ENCODE measurements at places on chromosomes 7 and 10. TPM values are rescaled to one million over a fixed set of nuclear protein-coding genes. Genes with fewer than 3 reads are reported as not detected.
A peak's percentile ranks its signal among the peaks of the same experiment; 100 is the strongest.

- peak; percentile 88 for DNase-seq
Measured at GRCh38 chr7:41696323-41696916, 6.5 kb downstream of the INHBA start.

The ZNF655 gene
- total RNA-seq: 49.6 TPM

GRCh38 chr10:124436191-124436638 lies 13.6 kb downstream of the NKX1-2 start:
- DNase-seq: no peak

DNA sequence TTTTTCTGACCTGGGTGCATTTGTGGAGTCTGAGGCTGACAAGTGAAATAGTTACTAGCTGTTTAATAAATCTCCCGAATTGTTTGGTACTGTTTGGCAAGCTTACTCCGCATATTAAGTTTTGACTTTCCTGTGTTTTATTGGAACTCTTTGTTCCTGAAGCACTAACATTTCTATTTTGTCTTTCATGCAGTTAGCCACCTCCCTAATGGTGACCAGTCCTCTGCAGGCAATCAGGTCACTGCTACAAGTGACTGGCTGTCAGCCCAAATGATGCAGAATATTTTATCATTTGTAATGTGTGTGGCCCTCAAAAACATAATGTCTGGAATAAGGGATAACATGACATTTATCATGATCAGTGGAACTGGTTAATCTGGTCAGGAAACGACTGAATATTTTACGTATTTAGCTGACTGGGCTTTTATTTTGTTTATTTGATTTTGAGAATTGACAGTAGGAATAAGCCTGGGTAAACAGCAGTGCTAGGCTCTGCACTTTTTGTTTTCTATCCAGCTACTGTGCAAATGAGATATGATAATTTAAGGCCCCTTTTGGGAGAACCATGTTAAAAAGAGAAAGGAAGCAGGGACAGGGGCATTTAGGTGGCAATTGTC lies 82.9 kb downstream of the ST7 start:
- no peak for DNase-seq

The RPS24 gene
- total RNA-seq: 1,664 TPM

DNA sequence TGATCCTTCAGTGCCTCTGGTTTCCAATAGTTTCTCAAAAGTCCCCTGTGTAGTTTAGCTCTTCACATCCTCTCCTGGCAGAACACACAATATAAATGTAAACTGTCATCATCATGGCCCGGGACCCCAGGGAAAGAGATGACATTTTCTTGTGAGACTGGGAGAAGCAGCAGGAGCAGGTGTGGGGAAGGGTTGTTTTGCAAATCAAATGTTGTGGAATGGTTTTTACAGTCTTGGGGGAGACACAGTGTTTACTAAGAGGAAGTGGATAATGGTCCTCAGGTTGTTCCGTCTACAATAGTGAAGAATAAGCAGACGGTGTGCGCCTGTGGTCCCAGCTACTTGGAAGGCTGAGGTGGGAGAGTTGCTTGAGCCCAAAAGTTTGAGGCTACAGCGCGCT lies 159.1 kb downstream of the SEC23IP start:
- DNase-seq: no peak

DNA sequence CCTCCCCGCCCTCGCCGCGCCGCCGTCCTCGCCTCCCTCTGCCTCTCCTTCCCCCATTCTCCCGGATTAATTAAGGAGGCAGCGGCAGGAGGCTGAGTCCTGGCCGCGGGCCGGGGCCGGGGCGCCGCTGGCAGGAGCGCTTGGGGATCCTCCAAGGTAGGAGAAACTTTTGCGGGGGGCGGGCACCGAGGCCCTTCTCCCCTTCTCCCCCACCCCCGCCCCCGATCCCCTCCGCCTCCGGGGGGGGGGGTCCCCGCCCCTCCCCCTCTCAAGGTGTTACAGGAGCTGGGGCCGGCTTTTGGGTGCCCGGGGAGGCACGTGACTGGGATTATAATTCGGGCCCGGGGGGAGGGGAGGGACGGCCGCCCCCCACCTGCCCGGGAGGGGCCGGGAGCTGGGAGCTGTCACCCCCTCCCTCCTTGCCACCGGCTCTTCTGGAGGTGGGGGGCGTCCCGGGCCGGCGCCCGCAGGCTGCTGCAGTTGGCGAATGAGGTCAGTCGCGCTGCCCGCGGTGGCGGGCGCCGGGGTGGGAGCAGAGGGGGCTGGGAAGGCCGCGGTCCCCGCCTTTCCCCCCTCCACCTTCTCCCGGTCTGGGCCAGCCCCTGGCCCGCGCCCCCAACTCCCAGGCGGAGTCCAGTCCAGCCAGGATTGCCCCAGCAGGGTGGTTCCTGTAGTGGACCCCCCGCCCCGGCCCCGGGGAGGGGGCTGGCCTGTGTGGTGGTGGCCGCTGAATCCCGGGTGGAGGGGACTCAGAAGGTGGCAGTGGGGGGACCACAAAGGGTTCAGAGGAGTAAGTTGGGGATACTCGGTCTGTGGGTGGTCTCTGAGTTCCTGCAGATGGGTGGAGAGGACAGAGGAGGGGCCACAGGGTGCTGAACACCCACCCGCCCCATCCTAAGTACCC lies 567 bp downstream of the GTF2IRD1 start:
- DNase-seq: no peak

The TMEM225B gene
- 0.54 TPM for total RNA-seq

The EPO gene
- not detected for total RNA-seq

The PRKAR2B gene
- 8.1 TPM for total RNA-seq

DNA sequence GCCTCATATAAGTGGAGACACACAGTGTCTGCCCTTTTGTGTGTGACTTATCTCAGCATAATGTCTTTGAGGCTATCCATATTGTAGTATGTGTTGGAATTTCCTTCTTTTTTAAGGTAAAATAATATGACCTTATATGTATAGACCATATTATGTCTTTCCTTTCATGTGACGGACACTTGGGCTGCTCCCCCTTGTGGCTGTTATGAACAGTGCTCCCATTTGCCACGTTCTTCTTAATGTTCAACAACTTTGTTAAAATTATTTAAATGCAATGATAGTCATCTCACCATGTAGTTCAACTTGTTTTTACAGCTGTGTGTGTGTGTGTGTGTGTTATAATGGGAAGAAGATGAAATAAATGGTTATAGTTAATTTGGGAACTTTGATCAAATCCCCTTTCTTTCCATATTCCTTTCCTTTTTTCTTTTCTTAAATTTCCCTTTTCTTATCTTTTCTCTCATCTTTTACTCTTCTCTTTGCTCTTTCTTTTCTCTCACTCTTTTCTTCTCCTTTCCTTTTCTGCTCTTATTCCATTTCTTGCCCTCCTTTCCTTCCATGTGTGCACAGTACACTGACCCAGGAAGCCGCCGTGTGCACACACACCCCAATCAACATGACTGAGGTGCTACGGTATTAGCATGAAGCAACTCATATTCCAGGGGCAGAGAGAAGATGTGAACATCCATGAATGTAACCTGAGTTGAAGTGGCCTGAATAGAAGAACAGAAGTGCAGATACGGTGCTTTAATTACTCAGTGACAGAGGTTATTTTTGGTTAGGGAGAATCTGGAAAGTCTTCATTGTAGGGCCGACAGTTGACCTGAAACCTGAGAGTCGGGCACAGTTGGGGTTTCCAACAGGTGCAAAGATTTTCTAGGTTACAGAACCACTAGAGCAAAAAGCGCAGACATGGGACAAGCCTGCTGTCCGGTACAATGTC lies 596.6 kb downstream of the SDK1 start:
- peak; percentile 62 for DNase-seq

The OR6V1 gene
- total RNA-seq: not detected

GRCh38 chr10:90872648-90873020 lies 860 bp downstream of the RPP30 start:
- no peak for DNase-seq

The SYT15B gene
- total RNA-seq: 0.56 TPM

DNA sequence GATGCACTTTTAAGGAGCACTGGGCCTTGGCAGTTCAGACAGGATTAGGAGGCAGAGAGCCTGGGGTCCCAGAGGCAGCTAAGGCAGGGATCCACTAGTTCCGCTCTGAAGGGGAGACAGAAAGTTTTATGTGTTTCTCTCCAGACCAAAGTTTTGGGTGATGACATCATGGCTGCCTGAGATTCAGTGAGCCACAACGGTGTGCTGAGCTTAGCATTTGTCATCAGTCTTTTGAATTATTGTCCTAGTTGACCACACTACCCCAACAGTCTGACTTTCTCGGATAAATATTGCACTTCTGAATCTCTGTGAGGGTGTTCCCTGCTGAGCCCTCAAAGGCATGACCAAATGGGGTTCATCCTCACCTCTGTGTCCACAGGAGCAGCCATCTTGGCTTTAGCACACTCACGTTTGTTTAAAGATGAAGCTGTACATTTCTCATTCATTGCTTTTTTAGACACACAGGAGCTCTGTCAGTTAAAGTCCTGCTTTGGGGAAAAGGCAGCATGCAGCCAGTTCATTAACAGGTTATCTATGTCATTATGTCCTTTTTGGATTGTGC lies 297.7 kb upstream of the LRGUK start:
- peak; percentile 48 for DNase-seq

The VAX1 gene
- not detected for total RNA-seq

GRCh38 chr7:74287303-74288033 lies 1.7 kb upstream of the CLIP2 start:
- DNase-seq: no peak

The GFRA1 gene
- 8.6 TPM for total RNA-seq

DNA sequence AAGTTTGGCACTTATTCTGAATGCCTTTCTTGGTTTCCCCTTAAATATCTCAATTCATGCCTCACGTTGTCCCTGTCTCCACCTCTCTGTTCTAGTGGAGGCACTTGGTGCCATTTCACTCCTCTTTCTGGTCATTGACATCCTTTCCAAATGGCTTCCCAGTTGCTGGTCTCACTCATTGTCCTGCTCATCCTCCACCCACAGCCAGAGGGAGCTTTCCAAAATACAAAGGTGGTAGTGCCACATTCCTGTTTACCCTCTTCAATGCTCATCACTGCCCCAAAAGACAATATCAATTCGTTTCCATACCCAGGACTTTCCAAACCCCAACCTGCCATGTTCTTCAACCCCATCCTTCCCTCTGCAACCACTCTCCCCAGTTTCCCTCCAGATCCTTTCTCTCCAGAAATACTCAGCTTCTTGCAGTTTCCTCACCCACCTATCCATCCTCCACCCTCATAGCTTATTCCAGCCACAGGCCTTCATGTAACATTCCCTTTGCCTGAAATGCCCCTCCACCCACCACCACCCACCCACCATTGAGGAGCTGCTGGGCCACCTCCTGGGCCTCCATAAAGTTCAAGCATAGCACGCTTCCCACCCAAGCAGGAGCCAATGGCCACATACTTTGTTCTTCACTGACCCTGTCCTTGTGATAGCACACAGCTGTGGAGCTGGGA lies 63.1 kb upstream of the ADRB1 start:
- no peak for DNase-seq

The ALOX5 gene
- not detected for total RNA-seq

The CDC14C gene
- under 0.01 TPM for total RNA-seq

- no peak for DNase-seq
Measured at GRCh38 chr7:127527561-127527960, 57.8 kb downstream of the GCC1 start.

GRCh38 chr10:61411706-61412105 lies 41.5 kb downstream of the TMEM26 start:
- no peak for DNase-seq

The HOXA10 gene
- total RNA-seq: 0.28 TPM

All from IMR-90 (cell line).